ENCODE measurements at places on chromosomes 5 and 9.

GRCh38 chr5:24325306-24325832, 319.4 kb downstream of the CDH10 start:
- no peak for DNase-seq

GRCh38 chr5:92470770-92471169, 1087.7 kb upstream of the ARRDC3 start:
- DNase-seq, result no peak

GRCh38 chr9:131487621-131488031, 15.1 kb upstream of the POMT1 start:
- no peak for DNase-seq

DNA sequence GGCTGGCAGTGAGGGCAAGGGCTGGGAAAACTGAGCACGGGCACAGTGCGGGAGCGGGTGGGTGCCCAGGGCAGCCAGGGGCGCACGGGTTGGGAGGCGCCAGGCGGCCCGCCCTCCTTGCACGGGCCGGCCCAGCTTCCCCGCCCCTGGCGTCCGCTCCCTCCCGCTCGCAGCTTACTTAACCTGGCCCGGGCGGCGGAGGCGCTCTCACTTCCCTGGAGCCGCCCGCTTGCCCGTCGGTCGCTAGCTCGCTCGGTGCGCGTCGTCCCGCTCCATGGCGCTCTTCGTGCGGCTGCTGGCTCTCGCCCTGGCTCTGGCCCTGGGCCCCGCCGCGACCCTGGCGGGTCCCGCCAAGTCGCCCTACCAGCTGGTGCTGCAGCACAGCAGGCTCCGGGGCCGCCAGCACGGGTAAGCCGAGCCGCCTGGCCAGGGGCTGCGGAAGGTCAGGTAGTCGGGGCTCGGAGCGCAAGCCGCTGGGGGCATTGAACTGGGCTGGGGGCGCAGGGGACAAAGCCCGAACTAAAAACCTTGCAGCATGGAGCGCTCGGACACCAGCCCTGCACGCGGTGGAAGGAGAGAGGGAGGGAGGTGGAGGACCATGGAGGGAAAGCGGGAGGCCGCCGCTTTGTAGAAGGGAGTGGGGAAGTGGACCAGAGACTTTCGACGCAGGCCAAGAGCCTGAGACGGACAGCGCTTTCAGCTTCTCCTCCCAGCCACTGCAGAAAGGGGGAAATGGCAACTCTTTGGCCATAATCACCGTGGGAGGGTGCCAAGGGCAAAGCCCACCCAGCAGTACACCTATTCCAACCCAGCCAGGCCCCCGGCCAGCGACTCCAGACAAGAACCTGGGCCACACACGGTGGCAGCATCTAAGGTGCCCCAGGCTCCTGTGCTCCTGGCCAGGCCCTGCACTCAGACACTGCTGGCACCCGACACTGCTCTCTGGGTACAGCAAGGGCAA, at the start of gene TGFBI:
TSS of gene TGFBI (plus strand) at position 207 of the 961 bp plus-strand sequence. CDS start at position 275, 68 bp downstream.
- no peak for DNase-seq

DNA sequence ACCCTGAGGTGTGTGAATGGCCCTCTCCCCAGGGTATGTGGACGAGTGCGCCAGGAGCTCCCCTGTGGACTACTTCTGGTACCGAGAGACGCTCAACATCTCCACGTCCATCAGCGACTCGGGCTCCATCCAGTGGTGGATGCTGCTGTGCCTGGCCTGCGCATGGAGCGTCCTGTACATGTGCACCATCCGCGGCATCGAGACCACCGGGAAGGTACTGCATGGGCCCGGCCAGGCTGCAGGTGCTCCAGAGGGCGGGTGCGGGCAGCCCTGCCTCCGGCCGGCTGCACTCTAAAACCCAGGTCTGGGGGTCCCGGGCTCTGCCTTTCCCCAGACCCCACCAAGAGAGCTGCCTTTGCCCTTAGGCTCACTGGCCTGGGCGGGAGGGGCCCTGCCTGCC, 10.9 kb downstream of the SLC6A19 start:
- no peak for DNase-seq

DNA sequence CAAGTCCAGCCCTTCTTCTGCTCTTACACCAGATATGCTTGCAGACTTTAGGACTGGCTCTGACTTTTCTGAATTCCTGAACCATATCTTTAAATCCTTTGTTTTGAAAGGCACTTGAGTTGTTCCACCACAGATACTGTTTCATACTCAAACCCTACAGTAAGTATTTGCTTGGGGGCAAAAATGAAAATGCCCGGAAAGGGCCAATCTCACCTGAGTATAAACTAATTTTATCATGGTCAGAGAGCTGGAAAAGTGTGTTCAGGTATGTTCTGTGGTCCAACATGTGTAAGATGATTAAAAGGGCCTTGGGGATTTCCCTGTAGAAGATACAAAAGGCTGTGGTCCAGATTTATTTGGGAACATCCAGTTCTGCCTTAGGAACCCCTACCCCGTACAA, 225.2 kb downstream of the MAN2A1 start:
- no peak for DNase-seq

GRCh38 chr9:101027733-101028345, 688 bp upstream of the PLPPR1 start:
- no peak for DNase-seq

DNA sequence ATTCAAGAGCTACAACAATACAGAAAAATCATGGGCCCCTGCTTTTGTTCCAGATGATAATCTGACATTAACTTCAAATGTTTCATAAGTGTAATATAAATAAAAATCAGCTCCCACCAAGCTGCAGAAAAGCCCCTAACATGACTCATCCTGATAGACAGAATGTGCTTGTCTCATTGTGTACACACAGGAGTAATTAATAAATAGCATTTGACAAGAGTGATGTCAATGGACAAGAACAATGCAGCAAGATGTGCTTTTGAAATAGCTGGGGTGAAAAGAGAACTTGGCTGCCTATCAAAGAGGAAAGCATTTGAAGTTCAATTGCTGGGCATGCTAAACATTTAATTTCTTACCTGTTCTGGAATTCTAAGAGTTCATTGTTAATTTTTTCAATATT, 79.2 kb downstream of the DNAH5 start:
- DNase-seq, result no peak

All from NCI-H2029 treated with DMSO at 0.1 percent for 48 hours (cell line).